A549 (cell line): ENCODE measurements at places on chromosomes 12 and 14.

- DNase-seq = peak; percentile 90
These were observed 27.0 kb downstream of the RIN3 start for GRCh38 chr14:92540472-92541048.

DNA sequence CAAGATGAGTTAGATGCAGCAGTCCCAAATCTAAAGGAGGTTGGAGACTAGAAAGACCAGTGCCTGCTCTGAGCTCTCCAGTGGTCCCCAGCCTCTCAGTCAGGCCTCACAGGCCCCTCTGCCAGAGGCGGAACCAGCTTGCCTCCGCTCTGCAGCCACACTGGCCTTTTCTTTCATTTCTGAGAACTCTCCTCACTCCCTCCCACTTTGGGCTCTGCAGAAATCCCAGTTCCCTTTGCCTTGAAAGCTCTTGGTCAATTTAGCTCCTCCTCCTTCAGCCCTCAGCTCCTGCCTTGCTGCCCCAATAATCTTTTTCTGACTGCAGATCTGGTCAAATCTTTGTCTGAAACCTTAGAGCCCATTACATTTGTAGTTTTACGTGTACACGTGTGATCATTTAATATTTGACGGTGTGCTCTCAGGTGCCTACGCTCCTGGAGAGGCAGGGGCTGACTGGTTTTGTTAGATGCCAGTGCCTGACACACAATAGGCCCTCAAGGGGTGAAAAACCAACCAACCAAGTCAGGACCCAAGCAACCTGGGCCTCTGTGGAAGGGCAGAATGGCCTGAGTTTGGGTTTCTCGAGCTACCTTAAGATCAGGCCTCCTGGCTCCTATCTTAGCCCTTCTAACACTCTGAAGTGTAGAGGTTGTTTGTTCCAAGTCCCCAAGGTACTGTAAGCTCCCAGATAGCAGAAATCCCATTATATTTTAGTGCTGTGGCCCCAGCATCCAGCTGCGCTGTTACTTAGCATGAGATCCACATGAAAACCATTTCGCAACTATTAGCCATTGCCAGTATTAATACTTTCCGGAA is 1.1 kb upstream of the NUDT4 start:
- peak; percentile 28 for DNase-seq

- DNase-seq = no peak
These were observed 7.5 kb downstream of the TBK1 start for GRCh38 chr12:64459394-64459891.

GRCh38 chr14:81437244-81437643 is 37.1 kb upstream of the STON2 start:
- no peak for DNase-seq

DNA sequence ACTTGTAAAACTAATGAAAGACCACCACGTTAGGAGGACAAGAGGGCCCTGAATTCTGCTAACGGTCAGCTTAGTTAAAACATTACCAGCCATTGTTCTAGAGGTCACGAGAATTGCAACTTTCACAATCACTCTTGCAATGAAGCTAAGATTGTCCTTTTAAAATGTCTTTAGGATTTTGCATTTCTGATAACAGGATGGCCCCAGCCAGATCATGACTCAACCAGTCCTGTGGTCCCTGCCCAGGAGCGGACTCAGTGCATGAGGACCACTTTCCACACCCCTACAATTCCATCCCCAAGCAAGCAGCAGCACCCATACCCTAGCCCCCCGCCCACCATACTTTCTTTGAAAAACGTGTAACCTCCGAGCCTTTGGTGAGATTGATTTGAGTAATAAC is 28.7 kb downstream of the HSP90AA1 start:
- DNase-seq = no peak

DNA sequence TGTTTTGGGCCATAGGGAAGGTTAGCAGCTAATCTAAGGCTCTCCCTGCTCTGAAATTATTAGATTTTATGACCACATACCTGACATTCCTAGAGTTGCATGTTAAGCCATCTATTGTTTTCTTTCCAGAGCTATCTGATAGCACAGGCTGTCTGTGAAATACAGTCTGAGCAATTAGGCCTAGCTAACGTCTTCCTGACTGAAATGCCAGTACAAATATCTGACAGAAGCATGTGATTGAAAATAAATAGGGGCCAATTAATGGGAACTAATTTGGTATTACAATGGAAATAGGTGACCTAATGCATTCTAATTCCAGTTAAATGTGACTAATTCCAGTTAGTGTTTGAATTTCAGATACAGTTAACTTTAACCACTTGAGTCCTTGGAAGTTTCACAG is 115.2 kb downstream of the C12orf75 start:
- DNase-seq = no peak
